Fibroblast of villous mesenchyme (primary cell): ENCODE measurements at places on chromosomes 5 and 9. TPM values are rescaled to one million over a fixed set of nuclear protein-coding genes. Genes with fewer than 3 reads are reported as not detected.

Gene PCDHGA8
- total RNA-seq: 3.0 and 3.2 TPM in 2 replicates

Gene ENTPD2
- total RNA-seq: not detected in 2 replicates

Gene LECT2
- not detected in 2 replicates for total RNA-seq

Gene GAPT
- total RNA-seq: not detected in 2 replicates

Gene CD14
- 0.97 and 2.2 TPM in 2 replicates for total RNA-seq

Gene PKD2L2
- not detected in 2 replicates for total RNA-seq

Gene SLC34A3
- under 0.01 TPM in 1 of 2 replicates, not detected in the other for total RNA-seq

Gene DCANP1
- total RNA-seq: not detected in 2 replicates
